Naive thymus-derived CD4-positive, alpha-beta T cell (primary cell): ENCODE measurements at places on chromosomes 2 and 18.

DNA sequence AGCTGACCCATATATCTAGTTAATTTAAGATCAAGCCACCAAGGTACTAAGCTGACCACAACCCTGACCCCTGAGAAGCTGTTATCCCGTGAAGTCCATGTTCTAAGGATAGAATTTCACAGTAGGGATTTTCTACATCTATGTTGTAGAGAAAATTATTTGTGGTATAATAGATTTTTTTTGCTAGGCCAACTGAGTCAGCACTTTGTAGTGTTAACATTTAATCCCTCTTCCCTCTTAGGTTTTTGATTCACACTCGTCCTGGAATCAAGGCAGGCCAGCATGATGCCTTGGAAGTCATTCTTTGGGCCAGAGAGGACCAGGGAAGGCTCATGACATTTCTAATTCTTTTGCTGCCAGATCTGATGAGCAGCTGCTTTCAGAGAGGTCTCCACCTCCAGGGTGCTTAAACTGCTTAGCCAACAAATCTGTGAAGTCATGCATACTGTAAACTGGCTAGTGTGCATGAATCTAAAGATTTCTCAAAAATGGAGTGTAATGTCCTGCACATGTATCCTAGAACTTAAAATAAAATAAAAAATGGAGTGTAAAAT is 102.5 kb downstream of the RBM43 start:
- DNase-seq: no peak

- DNase-seq: no peak
These were observed 70.7 kb downstream of the LIPG start for GRCh38 chr18:49632588-49632987.

GRCh38 chr18:13871701-13872100 is 43.6 kb downstream of the MC2R start:
- no peak for DNase-seq

GRCh38 chr2:26649992-26650712 is 9.0 kb upstream of the CIB4 start:
- DNase-seq: no peak

DNA sequence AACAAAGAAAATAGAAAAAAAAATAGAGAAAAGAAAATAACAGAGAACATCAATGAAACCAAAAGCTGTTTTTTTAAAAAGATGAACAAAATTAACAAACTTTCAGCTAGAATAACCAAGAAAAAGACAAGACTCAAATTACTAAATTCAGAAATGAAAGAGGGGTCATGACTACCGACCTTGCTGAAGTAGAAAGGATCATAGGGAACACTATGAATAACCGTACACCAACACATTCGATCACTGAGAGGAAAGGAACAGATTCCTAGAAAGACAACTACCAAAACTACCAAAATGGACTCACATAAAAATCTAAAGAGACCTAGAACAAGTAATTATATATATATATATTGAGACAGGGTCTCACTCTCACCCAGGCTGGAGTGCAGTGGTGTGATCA is 37.4 kb upstream of the DTNB start:
- no peak for DNase-seq
